ENCODE measurements at places on chromosomes 1 and 21. TPM values are rescaled to one million over a fixed set of nuclear protein-coding genes. Genes with fewer than 3 reads are reported as not detected.

GRCh38 chr1:185433667-185434066, 116.6 kb upstream of the IVNS1ABP start:
- H3K4me1 ChIP-seq, result no peaks in the 10 kb centered on the region
- no peak overlapping the region for H3K4me3 ChIP-seq
- DNase-seq, result no peak
- H3K36me3 ChIP-seq, result no peaks in the 10 kb centered on the region
- H3K27ac ChIP-seq, result no peak overlapping the region

- H3K4me1 ChIP-seq, result peaks cover 46% of the 10 kb centered on the region
- DNase-seq, result no peak
- H3K27me3 ChIP-seq, result no peaks in the 10 kb centered on the region
- no peak overlapping the region for H3K27ac ChIP-seq
- peak overlapping the region; percentile 76 for H3K4me3 ChIP-seq
- H3K36me3 ChIP-seq, result no peaks in the 10 kb centered on the region
Measured at GRCh38 chr1:8022395-8023286, 3.5 kb downstream of the ERRFI1 start.

The APCS gene
- total RNA-seq, result not detected

The SH2D1B gene
- total RNA-seq, result 1.9 TPM

DNA sequence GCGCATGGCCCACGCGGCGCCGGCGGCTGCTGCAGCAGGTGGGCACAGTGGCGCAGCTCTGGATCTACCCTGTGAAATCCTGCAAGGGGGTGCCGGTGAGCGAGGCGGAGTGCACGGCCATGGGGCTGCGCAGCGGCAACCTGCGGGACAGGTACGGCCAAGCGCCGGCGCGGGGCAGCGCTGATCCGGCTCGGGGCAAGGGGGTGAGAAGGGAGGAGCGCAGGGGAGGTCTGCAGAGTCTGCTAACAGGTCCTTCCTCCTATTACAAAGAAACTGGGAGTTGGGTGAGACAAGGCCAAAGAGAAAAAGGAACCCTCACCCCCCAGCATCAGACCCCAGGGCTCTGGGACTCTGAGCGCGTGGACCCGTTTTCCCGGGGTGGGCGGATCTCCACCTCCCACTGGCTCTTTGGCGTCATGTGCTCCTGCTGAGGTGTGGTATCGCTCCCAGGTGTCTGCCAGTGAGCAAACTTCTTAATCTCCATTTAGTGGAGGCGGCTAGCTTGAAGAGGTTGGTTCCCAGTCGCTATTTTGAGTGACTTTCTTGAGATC, 431 bp downstream of the MTARC1 start:
- peaks cover 32% of the 10 kb centered on the region for H3K4me1 ChIP-seq
- peak overlapping the region; percentile 49 for H3K4me3 ChIP-seq
- peak; percentile 84 for DNase-seq
- no peaks in the 10 kb centered on the region for H3K27me3 ChIP-seq
